NCI-H446 treated with DMSO at 0.1 percent for 48 hours (cell line): ENCODE measurements at places on chromosomes 3 and 15.

DNA sequence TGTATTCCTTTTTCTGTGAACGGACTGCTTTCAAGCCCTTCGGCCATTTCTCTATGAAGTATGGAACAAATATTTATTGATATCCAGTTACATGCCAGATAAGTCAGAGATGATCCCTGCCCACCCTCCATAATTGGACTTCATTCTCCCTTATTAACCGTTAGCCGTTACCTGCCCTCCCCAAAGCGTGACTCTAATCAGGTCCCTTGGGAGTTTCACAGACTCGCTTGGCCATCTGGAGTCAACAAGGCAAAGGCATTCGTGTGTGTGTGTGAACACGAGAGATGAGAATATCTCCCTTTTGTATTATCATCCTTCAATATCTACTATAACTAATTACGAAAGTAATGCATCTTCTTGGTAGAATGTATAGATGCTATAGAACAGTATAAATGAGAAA lies 314.5 kb downstream of the TLE3 start:
- DNase-seq, result no peak

- no peak for DNase-seq
Observed at GRCh38 chr3:9373465-9373864, 10.6 kb downstream of the THUMPD3 start.

DNA sequence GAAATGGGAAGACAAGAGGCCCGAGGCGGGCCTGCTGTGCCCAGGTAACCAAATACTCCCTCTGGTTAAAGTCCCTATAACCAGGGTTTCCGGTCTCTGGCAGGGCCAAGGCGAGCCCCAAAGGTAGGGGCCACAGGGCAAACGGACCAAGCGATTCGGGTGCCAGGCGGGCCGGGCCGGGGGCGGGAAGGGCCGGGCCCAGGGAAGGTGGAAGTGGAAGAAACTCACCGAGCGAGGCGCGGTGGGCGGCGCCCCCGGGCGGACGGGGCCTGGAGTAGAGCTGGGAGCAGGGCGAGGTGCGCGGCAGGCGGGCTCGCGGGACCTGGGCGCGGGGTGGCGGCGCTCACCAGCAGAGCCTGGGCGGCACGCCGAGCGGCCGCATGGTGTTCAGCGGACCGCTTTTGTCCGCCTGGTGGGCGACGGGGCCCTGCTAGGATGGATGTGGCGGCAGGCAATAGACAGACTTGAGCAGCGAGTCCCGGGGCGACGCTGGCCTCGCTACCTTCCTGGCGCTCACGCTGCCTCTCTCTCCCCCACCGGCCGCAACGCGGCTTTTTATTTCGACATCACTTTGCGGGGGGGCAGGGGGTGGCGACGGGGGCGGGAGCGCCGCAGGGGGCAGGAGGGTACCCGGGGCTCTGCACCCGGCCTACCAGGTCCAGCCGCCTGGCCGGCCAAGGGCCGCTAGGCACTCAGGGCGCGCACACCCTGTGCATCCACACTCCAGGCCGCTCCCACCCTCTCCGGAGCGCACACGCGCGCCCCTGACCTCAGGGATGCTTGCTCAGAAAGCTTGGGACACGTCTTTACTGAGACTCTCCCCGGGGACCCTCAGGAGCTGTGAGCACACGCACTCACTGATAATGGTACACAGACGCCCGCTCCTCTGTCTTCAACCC lies at the start of gene GATA2:
Gene GATA2 (minus strand): TSS at position 531 of the 899 bp plus-strand sequence. CDS start 6,170 bp downstream, outside the sequence.
- DNase-seq, result no peak

- DNase-seq, result no peak
Observed at GRCh38 chr3:170010498-170010897, 27.3 kb upstream of the GPR160 start.

DNA sequence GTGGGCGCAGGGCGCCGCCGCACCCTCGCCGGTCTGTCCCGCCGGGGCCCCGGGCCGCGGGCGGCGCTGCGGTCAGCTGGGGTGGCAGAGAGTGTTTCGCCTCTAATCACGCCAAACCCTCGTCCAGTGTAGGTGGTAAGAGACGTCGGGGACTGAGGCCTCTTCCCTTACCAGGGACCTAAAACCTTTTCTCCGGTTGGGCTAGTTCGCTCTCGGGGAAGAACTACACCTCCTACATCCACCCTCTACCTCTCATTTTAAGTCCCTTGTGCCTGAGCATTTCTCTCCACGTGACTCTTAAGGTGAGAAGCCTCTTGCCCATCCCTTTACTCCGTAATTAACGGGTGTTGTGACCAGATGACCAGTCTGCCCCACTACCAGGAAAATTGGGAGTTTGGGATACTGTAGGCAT lies 520 bp downstream of the TMEM42 start:
- no peak for DNase-seq

DNA sequence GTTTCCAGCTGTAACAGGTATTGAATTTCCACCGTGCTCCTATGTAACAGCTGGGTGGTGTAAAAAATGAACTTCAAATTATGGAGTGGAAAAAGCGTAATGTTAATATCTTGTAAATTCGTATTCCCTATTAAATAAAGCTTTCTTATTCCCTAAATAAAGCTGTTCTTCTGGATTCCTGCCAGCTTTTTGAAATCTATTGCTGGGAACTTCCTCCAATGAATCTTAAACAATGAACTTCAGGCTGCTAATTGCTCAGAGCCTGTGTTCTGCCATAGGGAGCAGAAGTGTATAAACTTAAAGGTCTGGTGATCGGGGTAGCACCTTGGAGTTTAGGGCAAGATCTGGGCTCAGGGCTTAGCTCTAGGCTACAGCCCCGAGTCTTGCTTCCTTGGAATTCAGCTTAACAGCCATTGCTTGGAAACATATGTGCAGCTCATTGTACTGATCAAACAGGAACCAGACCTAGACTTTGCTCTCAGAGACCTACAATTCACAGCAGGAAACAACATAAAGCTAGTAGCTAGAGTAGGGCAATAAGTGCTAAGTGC lies 1.4 kb downstream of the ARL14 start:
- DNase-seq, result no peak
